Heart right ventricle (tissue), 16 donors: ENCODE measurements at places on chromosomes 5 and 9. TPM values are rescaled to one million over a fixed set of nuclear protein-coding genes. Genes with fewer than 3 reads are reported as not detected.

GRCh38 chr5:74919487-74919886 is 53.3 kb upstream of the FAM169A start:
- DNase-seq: no peak
- no peak overlapping the region for H3K4me3 ChIP-seq
- H3K36me3 ChIP-seq: no peaks in the 10 kb centered on the region
- H3K27ac ChIP-seq: no peak overlapping the region
- H3K27me3 ChIP-seq: peaks cover 3% of the 10 kb centered on the region

Gene PCDHGC4
- 2.8 TPM for total RNA-seq

- no peaks in the 10 kb centered on the region for H3K27me3 ChIP-seq
- no peak overlapping the region for H3K4me3 ChIP-seq
- peaks cover 21% of the 10 kb centered on the region for H3K4me1 ChIP-seq
- no peak for DNase-seq
- no peaks in the 10 kb centered on the region for H3K36me3 ChIP-seq
- H3K27ac ChIP-seq: no peak overlapping the region
These were observed 41.7 kb upstream of the DENND4C start for GRCh38 chr9:19188771-19189170.

Gene C9orf50
- total RNA-seq: not detected

GRCh38 chr5:172187118-172188032 is 649 bp downstream of the STK10 start:
- DNase-seq: peak; percentile 70
- H3K36me3 ChIP-seq: no peaks in the 10 kb centered on the region
- H3K27ac ChIP-seq: peak overlapping the region; percentile 95
- peak overlapping the region; percentile 76 for H3K4me3 ChIP-seq
- H3K4me1 ChIP-seq: peaks cover 4% of the 10 kb centered on the region
- H3K27me3 ChIP-seq: no peaks in the 10 kb centered on the region

GRCh38 chr5:40503439-40503838 is 176.3 kb upstream of the PTGER4 start:
- no peaks in the 10 kb centered on the region for H3K4me1 ChIP-seq
- no peaks in the 10 kb centered on the region for H3K27me3 ChIP-seq
- H3K4me3 ChIP-seq: no peak overlapping the region
- H3K36me3 ChIP-seq: no peaks in the 10 kb centered on the region

DNA sequence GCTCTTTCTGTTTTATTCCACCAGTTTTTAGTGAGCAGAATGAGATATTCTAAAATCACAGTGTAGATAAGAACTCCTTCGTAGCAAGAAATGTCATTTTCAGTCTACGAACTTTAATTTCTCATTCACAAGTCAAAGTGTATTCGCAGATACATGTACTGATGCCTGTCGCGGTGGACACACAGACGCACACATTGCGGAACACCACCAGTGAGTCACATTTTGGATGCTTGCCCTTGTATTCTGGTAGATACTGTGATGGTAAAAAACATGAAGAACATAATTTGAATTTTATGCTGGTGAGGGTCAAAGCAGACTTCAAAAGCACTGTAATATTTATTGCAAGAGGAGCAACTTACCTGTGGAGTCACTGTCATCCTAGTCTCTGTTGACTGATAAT is 4.7 kb upstream of the C9orf57 start:
- H3K27ac ChIP-seq: no peak overlapping the region
- no peaks in the 10 kb centered on the region for H3K27me3 ChIP-seq
- H3K4me3 ChIP-seq: no peak overlapping the region
- no peaks in the 10 kb centered on the region for H3K36me3 ChIP-seq

DNA sequence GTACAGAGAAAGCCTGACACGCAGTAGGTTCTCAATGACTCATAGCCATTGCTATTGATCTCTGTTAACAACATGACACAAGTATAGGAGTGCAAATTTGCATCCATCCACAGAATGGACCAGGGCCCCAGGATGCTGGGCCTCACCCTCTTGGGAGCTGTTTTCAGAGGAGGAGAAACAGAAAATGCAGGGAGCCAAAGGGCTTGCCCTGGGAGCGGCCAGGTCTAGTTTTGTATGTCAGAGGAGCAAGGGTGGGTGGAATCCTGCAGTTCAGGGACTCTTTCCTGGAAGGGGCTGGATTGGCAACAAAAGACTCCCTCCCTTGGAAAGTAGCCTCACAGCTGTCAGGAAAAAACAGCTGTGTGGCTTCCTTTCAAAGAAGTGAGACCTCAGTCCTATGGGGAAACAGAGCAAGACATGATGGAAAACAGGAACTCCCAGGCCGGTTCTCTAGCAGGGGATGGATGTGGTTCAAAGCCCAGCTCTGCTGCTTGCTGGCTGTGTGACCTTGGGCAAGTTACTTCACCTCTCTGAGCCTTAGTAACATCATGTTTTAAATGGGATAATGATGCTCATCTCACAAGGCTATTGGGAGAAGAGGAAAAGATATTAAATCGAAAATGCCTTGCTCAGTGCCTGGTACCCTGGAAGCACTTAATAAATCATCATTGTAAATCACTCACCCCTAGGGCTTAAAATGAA is 50.5 kb upstream of the SH3PXD2B start:
- no peaks in the 10 kb centered on the region for H3K36me3 ChIP-seq
- peak; percentile 52 for DNase-seq
- peaks cover 3% of the 10 kb centered on the region for H3K4me1 ChIP-seq
- no peak overlapping the region for H3K4me3 ChIP-seq
- H3K27me3 ChIP-seq: no peaks in the 10 kb centered on the region

- no peaks in the 10 kb centered on the region for H3K27me3 ChIP-seq
- no peak overlapping the region for H3K4me3 ChIP-seq
- no peak for DNase-seq
- H3K4me1 ChIP-seq: peaks cover 7% of the 10 kb centered on the region
These were observed 13.0 kb downstream of the SUSD3 start for GRCh38 chr9:93071464-93071863.

Gene GLRA1
- not detected for total RNA-seq

Gene CER1
- total RNA-seq: not detected

DNA sequence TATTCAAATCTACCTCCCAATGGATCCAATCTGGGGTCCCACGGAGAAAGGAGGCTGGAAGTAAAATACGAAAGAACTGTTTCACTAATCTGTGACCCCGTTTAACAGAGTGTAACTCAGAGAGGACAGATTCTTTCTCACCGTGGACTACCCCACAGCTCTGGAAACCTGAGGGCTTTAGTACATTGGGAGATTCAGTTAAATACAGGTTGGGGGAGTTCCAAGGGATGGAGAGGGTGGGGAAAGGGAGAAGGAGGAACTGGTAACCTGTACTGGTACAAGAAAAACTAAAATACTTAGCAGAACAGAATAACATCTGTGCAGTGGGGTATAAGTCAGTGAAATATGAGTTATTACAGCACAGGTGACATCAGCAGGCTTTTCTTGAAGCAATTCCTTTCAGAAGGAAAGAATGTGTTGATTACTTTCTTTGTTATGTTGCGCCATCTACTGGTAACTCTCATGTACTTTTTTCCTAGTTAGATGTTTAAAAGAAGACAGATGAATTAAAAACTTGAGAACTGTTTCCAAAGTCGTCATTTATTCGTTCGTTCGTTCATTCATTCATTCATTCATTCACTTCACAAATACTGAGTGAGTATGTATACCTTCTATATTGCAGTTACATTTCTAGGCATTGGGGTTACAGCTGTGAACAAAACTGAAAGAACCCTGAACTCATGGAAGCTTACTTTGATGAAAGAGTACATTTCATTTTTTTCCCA is 30.0 kb upstream of the STOM start:
- no peaks in the 10 kb centered on the region for H3K4me1 ChIP-seq
- H3K4me3 ChIP-seq: no peak overlapping the region
- no peak overlapping the region for H3K27ac ChIP-seq
- DNase-seq: no peak
- H3K27me3 ChIP-seq: no peaks in the 10 kb centered on the region

- H3K36me3 ChIP-seq: no peaks in the 10 kb centered on the region
- no peak overlapping the region for H3K27ac ChIP-seq
- H3K4me3 ChIP-seq: no peak overlapping the region
- DNase-seq: no peak
These were observed 91.4 kb downstream of the ADAMTS12 start for GRCh38 chr5:33800241-33800950.

- no peak for DNase-seq
- H3K4me3 ChIP-seq: no peak overlapping the region
- peaks cover 13% of the 10 kb centered on the region for H3K4me1 ChIP-seq
- peaks cover 99% of the 10 kb centered on the region for H3K27me3 ChIP-seq
These were observed 20.6 kb downstream of the OR2V2 start for GRCh38 chr5:181167814-181168488.

- no peak overlapping the region for H3K4me3 ChIP-seq
- no peak for DNase-seq
- H3K4me1 ChIP-seq: peaks cover 47% of the 10 kb centered on the region
- no peaks in the 10 kb centered on the region for H3K27me3 ChIP-seq
These were observed 19.3 kb upstream of the SLC25A51 start for GRCh38 chr9:37923118-37923795.

- peak overlapping the region; percentile 68 for H3K27ac ChIP-seq
- no peak overlapping the region for H3K4me3 ChIP-seq
- H3K36me3 ChIP-seq: no peaks in the 10 kb centered on the region
- no peaks in the 10 kb centered on the region for H3K27me3 ChIP-seq
These were observed 126.1 kb upstream of the STC2 start for GRCh38 chr5:173454361-173454735.

DNA sequence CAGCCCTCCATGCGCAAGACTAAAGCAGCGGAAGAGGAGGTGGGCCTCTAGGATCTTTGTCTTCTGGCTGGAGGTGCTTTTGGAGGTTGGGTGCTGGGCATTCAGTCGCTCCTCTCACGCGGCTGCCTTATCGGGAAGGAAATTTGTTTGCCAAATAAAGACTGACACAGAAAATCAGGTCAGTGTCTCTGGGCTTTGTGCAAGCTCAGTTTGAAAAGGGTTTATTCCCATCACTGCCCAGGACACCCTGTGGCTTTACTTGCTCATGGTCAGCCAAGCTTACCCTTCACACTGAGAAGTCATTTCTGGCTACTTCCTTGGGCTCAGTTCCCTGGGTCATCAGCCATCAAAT is 10.5 kb downstream of the SLC2A8 start:
- no peak overlapping the region for H3K4me3 ChIP-seq
- H3K4me1 ChIP-seq: peaks cover 17% of the 10 kb centered on the region
- no peaks in the 10 kb centered on the region for H3K27me3 ChIP-seq
- DNase-seq: no peak
- H3K27ac ChIP-seq: peak overlapping the region; percentile 61
- H3K36me3 ChIP-seq: no peaks in the 10 kb centered on the region

Gene PAEP
- total RNA-seq: not detected

DNA sequence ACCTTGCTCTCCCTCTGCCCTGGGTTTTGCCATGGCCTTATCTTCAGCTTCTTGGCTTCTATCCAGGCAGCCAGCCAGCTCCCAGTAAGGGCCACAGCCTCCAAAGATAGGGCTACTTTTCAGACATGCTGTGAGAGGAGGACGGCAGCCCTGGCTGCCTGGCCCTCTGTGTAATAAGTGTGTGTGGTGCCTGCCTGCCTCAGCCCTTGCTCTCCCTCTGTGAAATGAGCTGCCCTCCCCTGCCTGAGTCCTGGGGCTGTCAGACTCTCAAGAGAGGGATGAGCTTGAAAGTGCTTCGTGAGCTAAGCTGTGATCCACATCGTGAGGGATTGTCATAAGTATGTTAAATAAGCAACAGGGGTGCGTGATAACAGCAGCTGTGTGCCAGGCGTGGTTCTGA is 8.1 kb downstream of the NDST1 start:
- no peak overlapping the region for H3K4me3 ChIP-seq
- DNase-seq: peak; percentile 68
- H3K27me3 ChIP-seq: no peaks in the 10 kb centered on the region
- H3K36me3 ChIP-seq: peaks cover 20% of the 10 kb centered on the region
- peak overlapping the region; percentile 80 for H3K27ac ChIP-seq

- H3K27me3 ChIP-seq: no peaks in the 10 kb centered on the region
- H3K27ac ChIP-seq: no peak overlapping the region
- DNase-seq: no peak
- no peaks in the 10 kb centered on the region for H3K36me3 ChIP-seq
These were observed 37.4 kb upstream of the FCN1 start for GRCh38 chr9:134955156-134955555.

Gene GAS1
- 26.3 TPM for total RNA-seq

DNA sequence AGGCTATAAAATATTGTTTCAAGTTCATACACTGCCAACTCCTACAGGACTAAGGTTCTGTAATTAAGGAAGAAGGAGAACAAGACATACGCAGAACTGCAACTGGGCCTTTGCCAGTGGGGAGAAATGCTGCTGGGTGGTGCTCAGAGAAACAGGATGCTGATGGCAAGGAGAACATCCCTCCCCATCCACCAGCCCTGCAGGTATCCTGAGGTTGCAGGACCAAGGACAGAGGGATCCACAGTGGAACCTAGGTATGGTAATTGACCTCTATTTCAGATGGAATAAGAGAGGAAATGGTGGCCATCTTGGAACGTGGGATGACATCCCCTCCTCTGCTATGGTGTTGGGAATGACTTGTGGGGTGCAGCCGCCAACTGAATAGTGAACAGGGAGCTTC is 206.3 kb upstream of the S1PR3 start:
- H3K4me3 ChIP-seq: no peak overlapping the region
- H3K27me3 ChIP-seq: no peaks in the 10 kb centered on the region
- no peaks in the 10 kb centered on the region for H3K36me3 ChIP-seq
- DNase-seq: no peak
- H3K4me1 ChIP-seq: peaks cover 32% of the 10 kb centered on the region
